ENCODE measurements at places on chromosomes 11 and 22.

- no peak for DNase-seq
Measured at GRCh38 chr11:36617543-36618362, 19.7 kb upstream of the RAG2 start.

GRCh38 chr11:125090816-125091215, 20.6 kb downstream of the TMEM218 start:
- no peak for DNase-seq

GRCh38 chr11:80255021-80255420, 814.2 kb upstream of the TENM4 start:
- no peak for DNase-seq

DNA sequence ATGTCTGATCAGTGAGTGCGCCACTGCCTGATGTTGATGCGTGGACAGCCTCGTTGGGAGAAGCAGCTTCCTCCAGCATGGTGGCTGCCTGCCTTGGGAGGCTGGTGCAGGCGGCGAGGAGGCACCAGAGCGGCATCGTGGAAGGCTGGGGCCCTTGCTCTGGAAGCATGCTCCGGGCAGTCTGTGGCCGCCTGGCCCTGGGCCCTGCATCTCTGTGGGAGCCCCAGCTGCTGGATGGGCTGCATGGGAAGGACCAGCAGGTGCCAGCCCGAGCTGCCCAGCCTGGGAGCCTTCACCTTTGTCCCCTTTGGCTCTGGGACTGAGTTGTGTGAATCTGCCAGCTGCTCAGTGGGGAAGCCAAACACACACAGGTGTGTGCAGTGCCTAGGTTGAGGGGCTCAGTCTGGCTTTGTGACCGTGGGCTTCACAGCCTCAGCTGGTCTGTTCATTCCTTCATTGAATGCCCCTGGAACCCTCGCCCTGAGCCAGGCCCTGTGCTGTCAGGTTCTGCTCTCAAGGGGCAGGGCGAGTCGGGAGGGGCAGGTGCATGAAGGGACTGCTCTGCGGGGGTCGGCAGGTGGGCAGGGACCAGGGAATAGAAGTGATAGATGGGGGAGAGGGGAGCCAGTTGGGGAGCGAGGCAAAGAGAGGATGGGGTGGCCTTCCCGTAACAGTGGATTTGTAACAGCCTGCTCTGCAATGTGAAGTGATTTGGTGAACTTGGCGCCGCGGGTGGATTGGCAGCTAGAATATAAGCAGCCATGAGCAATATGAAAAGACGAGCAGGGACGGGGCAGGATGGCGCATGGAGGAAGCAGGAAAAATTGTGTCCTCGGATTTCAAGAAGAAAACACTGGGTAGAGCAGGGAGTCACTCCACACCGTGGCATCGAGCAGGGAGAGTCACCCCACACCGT, 354.2 kb downstream of the TBC1D22A start:
- DNase-seq = no peak
